ENCODE measurements at places on chromosomes 11 and 22.

- no peak for DNase-seq
These were observed 57.8 kb upstream of the PSMA1 start for GRCh38 chr11:14577835-14578529.

- DNase-seq: no peak
These were observed 3.7 kb upstream of the MS4A10 start for GRCh38 chr11:60781286-60781980.

DNA sequence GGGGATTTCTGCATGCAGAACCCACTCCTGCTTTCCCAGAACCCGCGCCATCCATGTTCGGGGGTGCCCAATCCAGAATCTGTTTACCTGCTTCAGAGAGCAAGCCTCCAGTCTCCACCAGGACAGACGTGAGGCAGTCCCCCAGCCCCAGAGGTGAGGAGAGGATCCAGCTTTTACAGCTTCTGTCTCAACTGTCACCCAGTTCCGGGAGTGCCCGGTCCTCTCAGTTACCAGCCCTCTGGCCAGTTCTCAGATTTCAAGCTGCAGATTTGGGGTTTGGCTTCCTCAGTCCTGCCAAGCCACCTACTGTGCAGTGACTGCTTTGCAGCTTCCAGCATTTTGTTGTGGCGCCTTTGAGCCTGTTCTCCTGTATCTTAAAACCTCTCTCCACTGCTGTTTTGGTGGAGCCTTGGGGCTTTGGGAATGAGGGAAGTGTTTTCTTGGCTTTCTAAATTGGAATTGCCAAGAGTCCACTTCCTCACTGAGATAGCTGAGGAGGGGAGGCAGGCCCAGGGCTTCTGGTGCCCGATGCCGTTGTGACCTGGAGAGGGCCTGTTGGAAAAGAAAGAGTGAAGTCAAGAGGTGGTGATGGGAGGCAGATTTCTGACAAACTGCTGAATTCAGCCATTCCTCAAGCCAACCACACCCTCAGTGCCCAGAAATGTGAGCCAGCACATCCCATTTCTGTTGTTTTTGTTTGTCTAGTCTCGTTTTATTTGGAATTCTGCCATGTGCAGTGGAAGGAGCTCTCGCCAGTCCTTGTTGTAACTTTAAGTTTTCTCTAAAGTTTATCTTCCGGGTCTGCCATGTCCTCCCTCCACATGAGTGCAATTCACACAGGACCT, 513.4 kb downstream of the TBC1D22A start:
- no peak for DNase-seq

GRCh38 chr22:49632199-49633009, 195.3 kb downstream of the BRD1 start:
- DNase-seq: no peak

GRCh38 chr11:126676536-126676935, 321.1 kb downstream of the ST3GAL4 start:
- DNase-seq: no peak

GRCh38 chr22:36010090-36010489, 18.5 kb downstream of the RBFOX2 start:
- DNase-seq: no peak
